Stimulated activated CD4-positive, alpha-beta T cell treated with anti-CD3 and anti-CD28 coated beads, TNF-alpha, amount 100 ng/mL, for 24 hours (primary cell): ENCODE measurements at places on chromosomes 11 and 22.
A peak's percentile ranks its signal among the peaks of the same experiment; 100 is the strongest.

DNA sequence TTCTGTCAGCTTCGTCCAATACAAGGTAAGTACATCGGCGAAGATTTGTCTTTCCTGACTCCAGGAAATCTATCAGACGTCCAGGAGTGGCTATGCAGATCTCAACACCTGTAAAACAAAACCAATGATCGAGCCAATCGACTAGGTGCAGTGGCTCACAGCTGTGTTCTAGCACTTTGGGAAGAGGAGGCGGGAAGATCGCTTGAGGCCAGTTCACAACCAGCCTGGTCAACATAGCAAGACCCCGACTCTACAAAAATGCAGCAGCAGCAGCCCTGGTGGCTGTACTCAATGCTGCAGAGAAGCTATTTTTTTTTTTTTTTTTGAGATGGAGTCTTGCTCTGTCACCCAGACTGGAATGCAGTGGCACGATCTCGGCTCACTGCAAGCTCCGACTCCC is 11.2 kb downstream of the DDX17 start:
- DNase-seq, result no peak

- DNase-seq, result peak; percentile 52
Measured at GRCh38 chr11:130213143-130213978, 53.8 kb downstream of the ST14 start.

- DNase-seq, result no peak
Measured at GRCh38 chr22:17957693-17958092, 66.7 kb downstream of the MICAL3 start.

GRCh38 chr11:76568139-76568538 is 102.4 kb downstream of the LRRC32 start:
- no peak for DNase-seq

DNA sequence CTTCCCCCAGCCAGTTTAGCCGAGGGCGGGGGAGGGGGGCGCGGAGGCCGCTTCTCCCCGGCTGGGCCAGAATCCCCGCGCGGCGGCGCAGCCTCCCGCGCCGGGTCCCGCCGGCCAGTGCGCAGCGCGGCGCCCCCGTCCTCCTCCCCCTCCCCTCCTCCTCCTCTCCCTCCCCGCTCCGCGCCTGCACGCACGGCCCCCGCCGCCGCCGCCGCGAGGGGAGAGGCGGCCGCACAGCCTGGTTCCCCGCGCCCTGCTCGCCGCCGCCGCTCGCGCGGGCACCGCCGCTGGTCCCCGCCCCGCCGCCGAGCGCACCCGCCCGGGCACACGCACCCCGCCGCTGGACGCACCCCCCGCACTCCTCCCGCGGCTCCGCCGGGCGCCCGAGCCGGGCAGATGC is at the start of gene FLRT1:
FLRT1 (plus strand) TSS at position 356 of the 400 bp plus-strand sequence. CDS start 80,337 bp downstream, outside the sequence.
- no peak for DNase-seq

- no peak for DNase-seq
Measured at GRCh38 chr11:76738618-76739240, 44.4 kb upstream of the TSKU start.

DNA sequence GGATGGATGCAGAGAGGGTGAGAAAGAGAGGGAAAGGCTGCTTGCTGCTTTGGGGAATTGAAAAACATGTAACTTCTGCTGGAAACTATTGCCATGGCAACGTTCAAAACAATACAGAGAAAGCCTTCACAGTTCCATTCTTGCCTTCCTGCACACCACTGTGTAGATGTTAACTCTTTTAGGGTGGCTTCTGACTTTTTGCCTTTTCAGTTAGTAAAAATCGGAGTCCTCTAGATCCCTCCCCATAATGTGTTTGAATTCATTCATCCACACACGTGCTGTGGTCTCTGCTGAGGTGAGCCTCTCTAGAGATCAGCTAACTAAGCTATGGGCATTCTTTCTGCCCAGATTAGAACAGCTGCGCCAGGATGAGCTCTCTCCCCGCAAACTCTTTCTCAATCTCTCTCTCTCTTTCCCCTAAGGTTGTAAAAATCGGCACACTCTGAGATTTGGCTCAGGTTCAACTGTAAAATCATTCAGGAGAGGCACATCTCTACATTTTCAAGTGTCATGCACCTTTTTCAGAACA is 1178.3 kb downstream of the LRRC4C start:
- DNase-seq, result no peak

DNA sequence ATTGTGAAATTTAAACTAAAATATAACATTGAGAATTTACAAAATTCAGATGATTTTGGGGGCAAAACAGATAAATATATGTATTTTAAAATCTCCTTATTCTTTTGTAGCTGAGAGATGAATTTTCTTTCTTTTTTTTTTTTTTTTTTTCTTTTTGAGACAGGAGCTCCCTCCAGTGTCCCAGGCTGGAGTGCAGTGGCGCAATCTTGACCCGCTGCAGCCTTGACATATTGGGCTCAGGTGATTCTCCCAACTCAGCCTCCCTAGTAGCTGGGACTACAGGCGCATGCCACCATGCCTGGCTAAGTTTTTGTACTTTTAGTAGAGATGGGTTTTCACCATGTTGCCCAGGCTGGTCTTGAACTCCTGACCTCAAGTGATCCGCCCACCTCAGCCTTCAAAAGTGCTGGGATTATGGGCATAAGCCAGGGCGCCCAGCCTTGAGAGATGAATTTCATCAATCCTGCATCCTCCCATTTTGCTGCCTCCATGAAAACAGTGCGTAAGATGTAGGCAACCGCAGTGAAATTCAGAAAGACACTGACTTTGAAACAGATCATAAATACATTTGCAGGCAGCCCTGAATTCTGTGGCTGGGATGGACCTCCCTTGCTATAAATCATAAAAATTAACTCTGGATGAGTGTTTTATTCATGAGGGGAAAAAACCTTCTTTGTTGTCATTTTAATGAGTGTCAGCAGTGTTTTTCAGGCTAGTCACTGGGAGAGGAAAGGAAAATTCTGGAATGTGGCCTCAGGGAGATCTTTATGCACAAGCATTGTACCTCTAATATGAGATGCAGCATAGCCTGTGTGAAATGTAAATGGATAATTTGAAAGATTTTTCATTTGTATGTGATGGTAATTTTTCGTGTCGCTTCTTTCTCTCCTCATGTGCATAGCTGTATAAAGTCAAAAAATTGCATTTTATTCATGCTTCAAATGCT is 14.4 kb downstream of the ELMOD1 start:
- DNase-seq, result no peak

DNA sequence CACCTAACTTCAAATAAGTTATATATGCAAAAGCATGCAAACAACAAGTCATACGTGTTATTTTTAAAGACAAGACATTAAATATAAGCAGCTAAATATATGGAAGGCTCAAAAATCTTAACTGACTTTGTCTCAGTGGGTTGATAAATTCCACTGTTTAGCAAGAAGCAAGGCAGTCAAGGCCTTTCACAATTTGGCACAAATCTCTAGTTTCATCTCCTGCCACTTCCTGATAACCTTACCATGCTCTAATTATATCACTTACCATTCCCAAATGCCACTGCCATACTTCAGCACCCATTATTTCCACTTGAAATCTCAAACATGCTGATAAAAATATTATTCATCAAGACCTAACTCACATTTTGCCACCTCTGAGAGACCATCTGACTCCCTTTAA is 24.8 kb downstream of the DCUN1D5 start:
- no peak for DNase-seq

DNA sequence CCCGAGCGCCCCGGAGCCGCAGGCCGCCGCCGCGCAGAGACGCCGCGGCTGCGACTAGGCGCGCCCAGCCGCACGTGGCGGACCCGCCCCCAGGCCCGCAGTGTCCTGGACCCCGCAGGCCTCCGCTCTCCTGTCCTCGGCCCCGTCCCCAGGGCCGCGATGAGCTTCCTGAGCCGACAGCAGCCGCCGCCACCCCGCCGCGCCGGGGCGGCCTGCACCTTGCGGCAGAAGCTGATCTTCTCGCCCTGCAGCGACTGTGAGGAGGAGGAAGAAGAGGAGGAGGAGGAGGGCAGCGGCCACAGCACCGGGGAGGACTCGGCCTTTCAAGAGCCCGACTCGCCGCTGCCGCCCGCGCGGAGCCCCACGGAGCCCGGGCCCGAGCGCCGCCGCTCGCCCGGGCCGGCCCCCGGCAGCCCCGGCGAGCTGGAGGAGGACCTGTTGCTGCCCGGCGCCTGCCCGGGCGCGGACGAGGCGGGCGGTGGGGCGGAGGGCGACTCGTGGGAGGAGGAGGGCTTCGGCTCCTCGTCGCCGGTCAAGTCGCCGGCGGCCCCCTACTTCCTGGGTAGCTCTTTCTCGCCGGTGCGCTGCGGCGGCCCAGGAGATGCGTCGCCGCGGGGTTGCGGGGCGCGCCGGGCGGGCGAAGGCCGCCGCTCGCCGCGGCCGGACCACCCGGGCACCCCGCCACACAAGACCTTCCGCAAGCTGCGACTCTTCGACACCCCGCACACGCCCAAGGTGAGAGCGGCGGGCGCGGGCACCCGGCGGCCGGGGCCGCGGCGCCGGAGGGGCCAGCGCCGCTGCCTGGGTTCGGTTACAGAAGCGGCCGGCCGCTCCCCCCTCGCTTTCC is 528 bp downstream of the WEE1 start:
- DNase-seq, result no peak

DNA sequence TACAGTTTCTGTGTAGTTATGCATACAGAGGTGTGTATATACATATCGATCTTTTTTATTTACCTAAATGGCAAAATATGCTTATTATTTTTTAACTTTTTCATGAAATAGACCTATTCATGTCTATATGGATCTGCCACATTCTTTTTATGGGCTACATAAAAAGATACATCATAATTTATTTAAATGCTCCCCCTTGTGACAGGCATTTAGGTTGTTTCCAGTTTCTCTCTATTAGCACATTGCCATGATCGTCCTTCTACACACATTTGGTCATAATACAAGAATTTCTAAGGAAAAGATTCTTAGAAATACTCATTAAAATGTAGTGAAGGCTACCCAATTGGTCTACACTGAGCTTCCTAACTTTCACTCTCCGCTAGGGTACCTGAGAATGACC is 1067.4 kb downstream of the OPCML start:
- DNase-seq, result no peak

DNA sequence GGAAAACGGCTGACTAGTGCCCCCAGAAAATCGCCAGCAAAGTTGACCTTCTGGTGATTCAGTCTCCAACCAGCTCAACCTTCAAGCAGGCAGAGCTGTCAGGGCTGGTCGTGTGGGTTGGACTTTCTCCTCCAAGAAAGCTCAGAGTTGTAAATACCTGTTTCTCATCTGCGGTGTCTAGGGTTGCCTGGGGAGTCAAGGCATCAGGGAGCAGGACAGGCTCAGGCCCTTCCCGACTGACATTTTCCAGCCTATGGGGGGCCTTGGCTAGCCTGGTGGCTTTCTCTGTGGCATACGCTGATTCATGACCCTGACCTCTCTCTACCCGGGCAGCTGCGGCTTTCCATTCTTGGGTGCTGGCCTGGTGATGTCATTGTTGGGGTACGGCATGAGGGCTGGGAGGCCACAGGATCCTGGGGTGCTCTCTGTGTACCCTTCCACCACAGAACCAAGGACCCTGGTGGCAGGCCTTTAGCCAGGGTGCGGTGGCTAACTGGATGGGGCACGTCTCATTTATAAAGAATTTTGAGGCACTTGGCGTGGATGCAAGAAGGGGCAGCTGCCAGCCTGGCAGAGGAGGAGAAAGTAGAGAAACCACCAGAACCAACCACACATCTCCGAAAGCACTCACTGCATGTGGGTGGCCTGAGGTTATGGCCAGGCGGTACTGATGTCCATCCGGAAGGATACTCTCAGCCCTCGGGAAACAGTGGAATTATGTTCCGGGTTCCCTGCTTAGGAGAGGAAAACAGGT is 64.9 kb downstream of the BCR start:
- DNase-seq, result no peak

GRCh38 chr11:92870196-92870832 is 99.1 kb upstream of the MTNR1B start:
- no peak for DNase-seq

- DNase-seq, result no peak
Measured at GRCh38 chr11:110761991-110762390, 49.8 kb upstream of the ARHGAP20 start.

- DNase-seq, result no peak
Measured at GRCh38 chr11:34278693-34279297, 79.0 kb downstream of the ABTB2 start.

DNA sequence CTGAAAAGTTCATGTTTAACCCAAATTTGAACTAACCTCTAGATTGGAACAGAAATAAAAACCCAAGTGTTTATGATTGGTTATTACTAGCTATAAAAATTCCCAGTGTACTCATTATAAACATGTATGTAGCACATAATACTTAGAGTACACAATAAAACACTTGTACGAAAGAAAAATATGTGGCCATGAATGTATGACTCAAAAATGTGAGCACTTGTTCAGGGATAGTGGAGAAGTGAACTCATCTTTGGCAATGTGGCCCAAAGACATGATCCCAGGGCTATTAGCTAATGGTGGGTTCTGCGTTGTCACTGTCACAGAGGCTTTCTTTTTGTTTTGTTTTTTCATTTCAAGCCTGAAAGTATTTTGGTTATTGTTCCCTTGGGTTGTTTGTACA is 72.0 kb downstream of the PPFIBP2 start:
- no peak for DNase-seq

- no peak for DNase-seq
Measured at GRCh38 chr11:27124514-27125264, 84.1 kb downstream of the BBOX1 start.

DNA sequence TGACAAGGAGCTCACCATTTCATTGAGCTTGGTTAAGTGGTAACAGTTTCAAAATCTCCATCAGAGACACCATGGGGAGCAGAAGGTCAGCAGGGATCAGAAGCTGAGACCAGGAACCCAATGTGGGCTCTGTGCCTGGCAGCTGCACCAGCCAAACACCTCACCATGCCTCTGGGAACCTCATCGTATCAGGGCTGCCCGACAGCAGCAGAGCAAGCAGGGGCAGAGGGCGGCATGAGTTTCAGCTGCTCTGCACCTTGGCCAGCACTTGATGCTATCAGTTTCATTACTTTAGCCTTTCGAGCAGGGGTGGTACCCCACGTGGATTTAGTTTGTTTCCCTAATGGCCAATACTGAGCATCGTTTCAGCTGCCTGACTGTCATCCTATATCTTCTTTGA is 77.8 kb downstream of the DGCR2 start:
- DNase-seq, result no peak

GRCh38 chr11:73019449-73019848 is 122.7 kb downstream of the FCHSD2 start:
- no peak for DNase-seq

DNA sequence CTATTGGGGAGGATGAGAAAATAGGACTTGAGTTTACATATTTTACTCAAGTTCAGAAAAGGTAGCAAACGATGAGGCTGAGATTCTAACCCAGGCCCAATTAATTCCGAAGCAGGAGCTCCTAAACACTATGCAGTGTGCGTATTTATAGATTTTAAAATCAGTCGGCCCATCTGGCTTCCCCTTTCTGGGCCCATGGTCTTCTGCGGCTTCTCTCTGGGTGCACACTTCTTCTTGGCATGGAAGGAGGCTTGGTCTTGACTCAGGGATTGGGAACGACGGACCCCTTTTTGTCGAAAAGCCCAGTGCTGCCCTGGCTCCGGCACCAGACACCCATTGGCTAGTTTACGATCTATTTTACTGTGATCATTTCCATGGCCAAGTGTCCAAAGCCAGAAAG is 1433.8 kb downstream of the BRD1 start:
- DNase-seq, result no peak

DNA sequence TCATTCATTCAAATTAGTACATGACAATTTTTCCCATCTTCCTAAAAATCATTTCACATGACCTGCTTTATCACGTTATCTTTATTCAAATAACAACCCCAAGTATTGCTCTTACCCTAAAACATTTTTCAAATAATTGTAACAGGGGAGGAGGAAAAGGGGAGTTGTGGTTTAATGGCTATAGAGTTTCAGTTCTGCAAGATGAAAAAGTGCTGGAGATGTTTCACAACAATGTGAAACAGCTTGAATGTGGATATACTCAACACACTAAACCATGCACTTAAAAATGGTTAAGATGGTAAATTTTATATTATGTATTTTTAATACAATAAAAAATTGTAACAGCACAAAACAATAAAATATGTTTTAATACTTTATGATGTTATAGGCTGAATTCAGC is 161.6 kb upstream of the GUCY1A2 start:
- DNase-seq, result no peak
